ENCODE measurements at places on chromosomes 1 and 21.

DNA sequence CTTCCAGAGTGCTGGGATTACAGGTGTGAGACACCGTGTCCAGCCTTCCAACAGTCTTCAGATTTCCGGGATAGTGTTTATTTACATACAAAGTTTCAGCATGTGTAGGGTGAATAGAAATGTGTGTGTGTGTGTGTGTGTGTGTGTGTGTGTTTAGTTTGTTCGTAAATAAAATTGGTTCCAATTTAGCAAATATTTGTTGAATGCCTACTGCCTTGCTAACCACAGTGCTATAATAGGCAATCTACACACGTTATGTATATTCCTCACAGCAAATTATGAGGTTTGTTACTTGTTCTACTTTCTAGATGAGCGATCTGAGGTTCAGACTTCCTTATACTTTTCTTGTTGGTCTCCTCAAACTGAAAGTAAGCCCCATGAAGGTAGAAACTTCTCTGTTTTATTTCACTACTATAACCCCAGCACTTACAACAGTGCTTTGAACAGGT is 32.8 kb upstream of the EPS15 start:
- DNase-seq = peak; percentile 60

DNA sequence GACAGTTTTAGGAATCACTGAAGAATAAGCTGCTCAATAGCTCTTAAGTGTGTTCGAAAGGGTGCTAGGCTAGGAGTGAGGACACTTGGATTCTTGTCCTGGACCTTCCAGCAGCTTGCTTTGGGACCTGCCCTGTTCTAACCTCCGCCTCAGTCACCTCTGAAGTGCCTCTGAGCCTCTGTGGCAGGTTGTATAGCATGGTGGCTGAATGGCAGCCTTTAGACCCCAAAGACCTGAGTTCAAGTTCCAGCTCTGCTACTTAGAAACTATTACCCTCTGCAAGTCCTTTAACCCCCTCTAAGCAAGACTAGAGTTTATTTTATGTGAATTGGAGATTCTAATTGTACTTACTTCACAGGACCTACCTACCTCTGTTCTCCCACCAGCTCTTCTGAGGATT is 81.5 kb downstream of the RRAGC start:
- no peak for DNase-seq

DNA sequence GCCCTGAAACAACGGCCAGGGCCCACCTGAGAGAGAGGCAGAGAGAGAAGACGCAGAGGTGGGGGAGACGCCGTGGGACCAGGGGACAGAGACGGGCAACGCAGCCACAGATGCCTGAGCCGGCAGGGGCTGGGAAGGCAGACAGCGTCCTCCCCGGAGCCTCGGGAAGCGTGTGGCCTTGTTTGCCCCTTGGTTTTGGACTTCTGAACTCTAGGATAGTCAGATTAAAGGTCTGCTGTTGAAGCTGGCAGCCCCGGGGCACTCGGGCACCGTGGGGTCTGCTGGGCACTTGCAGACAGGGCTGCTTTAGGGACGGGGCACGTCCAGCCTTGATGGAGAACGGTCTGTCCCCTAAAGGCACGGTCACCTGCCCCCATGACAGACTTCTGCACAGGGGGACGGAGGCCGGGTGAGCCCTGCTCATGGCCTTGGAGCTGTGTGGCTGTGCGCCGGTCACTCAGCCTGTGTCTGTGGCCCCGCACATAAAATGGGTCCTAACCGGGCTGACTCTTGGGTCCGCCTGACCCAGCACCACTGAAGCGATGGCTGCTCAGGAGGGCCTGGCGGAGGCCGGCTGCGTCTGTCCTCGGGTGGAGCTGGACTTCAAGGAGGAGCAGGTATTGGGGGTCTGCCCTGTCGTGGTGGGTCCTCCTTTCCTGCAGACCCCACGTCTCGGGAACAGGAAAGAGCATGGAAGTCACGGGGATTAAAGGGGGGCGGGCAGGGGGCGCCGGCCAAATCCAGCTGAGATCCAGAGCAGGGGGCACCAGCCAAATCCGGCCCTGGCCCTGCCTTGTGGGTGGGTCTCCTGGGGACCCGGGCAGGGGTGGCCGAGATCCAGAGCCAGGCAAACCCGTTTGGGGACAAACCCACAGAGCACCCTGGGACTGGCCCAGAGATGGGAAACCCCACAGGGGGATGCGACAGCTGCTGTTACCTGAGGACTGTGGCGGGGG is 9.6 kb upstream of the RNF223 start:
- DNase-seq = no peak

GRCh38 chr1:203381151-203381751 is 30.3 kb upstream of the FMOD start:
- DNase-seq = no peak

DNA sequence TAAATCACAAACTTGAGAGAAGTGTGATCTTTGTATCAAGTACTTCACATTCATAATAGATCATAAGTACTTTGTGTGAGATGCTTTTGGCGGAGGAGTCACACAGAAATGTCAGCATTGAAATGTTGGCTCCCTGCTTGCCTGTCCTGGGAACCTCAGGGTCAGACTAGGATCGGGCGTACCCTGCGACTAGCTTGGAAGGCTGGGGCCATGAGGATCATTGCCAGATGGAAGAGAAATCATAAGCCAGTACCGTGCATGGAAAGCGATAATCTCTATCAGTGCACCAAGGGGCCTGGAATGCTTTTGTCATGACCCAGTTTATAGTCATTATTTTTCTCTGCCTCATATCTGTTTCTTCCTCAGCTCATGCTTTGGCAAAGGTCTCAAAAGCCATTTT is 35.5 kb downstream of the MTR start:
- DNase-seq = no peak

DNA sequence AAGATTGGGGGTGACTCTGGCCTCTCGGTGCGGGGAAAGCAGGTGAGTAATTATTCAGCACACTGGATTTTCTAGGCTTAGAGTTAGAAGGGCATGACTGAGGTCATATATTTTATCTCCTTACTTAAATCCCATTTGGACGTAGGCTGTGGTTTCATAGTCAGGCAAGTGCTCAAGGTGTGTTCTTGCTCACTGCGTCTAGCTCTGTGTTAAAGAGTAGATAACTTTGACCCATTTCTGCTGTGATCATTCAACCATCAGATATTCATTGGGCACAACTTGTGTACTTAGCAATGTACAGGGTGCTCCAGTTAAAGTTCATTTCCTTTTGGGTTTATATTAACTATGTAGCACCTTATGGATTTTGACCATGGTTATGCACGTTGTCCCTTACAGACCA is 14.6 kb downstream of the PFKFB2 start:
- no peak for DNase-seq

DNA sequence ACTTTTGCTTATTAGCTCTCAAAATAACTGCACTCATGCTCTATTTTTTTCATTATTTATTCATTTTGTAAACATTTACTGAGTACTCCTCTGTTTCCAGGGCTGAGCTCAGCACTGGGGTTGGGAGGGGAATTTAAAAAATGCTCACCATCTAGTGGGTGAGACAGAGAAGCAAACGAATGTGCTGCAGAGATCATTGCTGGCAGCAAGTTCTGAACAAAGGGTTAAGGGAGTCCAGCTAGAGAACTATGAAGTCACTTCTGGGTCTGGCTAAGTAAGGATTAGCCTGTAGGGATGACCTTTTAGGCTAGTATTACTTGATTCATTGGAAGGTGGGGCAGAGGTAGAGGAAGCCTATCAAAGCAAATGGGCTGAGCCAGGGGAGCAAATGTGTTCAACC is 99.1 kb upstream of the ZNF644 start:
- DNase-seq = no peak

- DNase-seq = no peak
Observed at GRCh38 chr21:41016472-41016871, 151.5 kb upstream of the BACE2 start.

- no peak for DNase-seq
Observed at GRCh38 chr1:108082738-108083562, 117.2 kb downstream of the SLC25A24 start.

DNA sequence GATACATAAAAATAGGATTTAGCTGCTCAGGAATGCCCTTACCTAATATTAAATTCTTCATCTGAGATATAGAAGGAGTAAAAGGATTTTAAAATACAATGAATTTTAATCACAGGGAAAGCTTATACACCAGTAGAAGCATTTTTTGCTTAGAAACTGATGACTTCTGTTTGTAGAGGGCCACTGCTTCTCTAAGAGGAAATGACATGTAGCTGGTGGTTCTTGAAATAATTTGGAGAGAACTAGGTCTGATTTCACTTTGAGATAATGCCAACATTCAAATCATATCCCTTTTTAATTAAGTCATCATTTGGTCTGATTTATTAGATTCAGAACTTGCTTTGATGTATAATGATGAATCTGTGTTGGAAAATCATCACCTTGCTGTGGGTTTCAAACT is 166.6 kb upstream of the SGIP1 start:
- DNase-seq = no peak

DNA sequence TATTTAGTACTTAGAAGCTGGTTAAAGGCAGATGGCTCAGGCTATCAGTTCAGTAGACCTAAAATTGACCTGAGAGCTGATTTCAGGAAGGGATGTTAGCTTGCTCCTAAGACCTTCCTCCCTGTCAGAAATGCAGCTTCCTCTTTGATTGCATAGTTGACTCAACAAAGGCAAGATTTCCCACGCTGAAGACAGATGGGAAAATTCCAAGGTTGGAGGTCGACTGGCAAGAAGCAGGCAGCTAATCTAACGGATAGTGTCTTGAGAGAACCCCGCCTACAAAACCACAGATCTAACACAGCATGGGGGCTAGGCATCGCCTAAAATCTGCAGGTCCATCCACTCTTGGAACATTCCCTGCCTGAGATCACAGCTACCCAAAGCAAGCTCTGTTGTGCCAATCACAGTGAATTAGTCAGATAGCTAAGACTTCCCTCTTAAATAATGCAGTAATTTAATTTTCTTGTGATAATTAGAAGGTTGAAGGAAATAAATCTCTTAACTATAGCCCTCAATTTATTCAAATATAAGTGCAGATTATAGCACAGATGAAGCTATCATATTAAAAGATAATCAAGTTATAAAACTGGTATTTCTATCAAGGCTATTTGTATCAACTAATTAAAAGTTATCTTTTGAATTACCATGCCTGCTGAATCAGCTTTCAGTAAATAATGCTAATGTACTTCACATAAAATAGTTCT is 357.8 kb upstream of the SGIP1 start:
- no peak for DNase-seq
